RWPE2 (cell line): ENCODE measurements at places on chromosomes 6 and 20.

DNA sequence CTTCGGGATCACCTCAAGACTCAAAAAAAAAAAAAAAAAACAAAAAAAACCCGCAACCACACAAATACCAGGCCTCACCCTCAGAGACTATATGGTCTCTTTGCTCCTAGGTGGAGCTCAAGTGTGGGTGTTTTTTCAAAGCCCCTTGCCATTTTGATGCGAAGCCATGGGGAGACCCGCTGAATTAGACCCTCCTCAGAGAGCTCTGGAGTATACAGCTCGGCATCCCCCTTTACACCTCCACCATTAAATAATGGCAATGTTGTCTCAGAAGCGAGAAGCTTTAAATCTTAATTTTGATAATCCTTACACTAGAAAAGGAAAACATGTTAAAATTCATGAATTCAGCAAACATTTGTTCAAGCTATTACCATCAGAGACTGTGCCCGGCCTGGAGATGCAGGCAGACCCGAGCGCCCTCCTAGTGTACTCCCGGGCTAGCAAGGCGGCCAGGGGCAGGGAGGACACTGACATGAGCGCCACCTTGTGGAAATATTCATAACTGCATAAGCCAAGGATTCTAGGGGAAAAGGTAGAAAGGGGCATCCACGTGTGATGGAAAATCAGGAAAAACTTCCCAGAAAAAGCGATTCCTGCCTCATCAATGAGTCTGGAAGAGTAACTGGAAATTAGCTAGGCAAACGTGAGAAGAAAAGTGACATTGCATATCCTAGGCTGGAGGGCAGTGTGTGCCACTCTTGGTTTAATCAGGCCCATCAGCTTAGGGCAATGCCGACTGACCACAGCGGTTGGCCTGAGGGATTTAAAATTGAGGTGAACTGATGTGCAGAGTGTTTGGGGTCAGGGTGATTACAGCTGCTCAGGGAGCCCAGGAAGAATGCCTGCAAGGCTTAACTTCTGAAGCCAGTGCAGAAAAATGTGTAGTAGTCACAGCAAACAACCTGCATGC, 72.5 kb downstream of the B3GAT2 start:
- no peak for DNase-seq
- no peak overlapping the region for H3K4me3 ChIP-seq
- H3K27ac ChIP-seq, result no peak overlapping the region
- H3K4me1 ChIP-seq, result no peaks in the 10 kb centered on the region

DNA sequence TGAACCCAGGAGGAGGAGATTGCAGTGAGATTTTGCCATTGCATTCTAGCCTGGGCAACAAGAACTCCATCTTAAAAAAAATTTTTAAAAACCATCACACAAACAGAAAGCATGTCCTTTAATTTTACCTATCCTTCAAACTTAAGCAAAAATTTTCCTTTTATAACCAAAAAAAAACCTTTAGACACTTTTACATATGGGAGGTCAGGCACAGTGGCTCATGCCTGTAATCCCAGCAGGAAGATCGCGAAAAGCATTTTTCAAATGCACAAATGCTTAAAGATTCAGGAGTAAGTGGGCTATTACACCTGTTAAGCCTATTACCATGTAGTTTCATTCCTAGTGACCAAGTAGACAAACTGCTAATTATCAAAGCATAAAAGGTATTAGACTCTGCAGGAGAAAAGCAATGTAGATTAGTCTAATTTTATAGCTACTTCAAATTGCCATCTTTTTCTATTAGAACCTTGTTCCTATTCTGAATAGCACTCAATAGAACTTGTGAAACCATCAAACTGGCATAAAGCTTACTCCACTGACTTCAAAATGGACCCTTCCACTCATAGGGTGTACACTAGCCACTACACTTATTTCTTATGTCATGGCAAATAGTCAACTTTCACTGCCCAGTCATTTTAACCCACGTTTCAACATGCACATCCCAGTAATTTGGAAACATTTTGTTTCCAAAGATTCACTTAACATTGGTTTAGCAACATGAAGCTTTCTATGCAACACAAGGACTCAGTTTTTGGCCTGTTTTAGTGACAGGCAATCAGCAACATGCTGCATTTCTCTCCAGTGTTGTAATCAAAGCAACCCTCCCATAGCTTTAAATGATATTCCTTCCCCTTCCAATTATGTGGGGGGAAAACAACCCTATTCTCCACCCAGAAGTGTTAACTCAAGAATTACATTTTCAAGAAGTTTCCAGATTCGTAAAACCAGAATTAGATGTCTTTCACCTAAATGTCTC, 4.0 kb downstream of the EEF1A1 start:
- H3K4me1 ChIP-seq, result no peaks in the 10 kb centered on the region
- DNase-seq, result no peak
- H3K27ac ChIP-seq, result peak overlapping the region; percentile 97
- peaks cover 61% of the 10 kb centered on the region for H3K36me3 ChIP-seq
- H3K4me3 ChIP-seq, result no peak overlapping the region

DNA sequence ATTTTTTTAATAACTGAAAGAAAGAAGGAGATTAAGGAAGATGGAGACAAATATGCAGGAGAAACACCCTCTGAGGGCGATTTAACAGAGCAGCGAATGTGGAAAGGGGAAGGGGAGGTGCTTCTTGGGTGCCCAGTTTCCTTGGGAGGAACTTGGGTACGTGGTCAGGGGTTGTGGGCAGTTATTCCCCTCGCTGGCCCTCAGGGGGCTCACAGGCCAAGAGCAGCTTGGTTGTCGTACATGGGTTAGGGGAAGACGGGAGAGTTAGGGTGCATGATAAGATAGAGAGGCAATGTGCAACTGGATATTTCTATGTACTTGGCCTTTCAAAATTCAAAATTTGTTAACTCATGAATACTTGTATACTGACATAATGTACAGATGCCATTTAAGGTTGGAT, 7.0 kb upstream of the TUBB2A start:
- no peaks in the 10 kb centered on the region for H3K27me3 ChIP-seq
- H3K36me3 ChIP-seq, result no peaks in the 10 kb centered on the region
- H3K27ac ChIP-seq, result no peak overlapping the region
- no peak overlapping the region for H3K4me3 ChIP-seq
- no peak for DNase-seq

DNA sequence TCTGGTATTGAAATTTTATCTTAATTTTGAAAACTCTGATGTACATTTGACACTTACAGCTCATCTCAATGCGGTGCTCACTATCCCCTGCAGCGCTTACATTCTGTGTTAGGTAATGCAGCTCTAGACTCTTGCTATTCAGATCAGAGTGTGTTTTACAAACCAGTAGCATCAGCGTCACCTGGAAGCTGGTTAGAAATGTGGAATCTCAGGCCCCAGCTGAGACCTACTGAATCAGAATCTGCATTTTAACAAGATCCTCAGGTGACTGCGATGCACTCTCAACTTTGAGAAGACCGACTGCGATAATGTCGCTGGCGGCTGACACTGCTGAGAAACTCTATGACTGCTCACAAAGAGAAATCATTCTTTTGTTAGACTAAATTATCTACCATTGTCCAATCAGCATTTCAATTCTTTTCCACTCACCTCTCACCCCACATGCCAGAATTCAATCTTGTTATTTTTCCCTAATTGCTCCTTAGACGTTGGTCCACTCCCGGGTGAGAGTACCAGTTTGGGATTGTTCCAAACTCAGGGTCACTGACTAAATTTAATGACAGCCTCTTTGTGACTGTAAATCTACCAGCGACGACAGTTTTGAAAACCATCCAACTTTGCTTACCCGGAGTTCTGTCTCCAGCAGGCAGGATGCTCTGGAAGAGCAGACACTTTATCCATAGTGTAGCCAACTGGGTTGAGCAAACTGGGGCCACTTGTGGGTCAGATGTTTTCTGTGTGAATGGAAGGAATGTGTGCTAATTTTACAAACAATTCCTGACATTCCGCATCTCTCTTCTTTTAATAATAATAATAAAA, 140.1 kb upstream of the BTBD3 start:
- no peak for DNase-seq
- peak overlapping the region; percentile 14 for H3K27ac ChIP-seq
- no peak overlapping the region for H3K4me3 ChIP-seq
- no peaks in the 10 kb centered on the region for H3K27me3 ChIP-seq

DNA sequence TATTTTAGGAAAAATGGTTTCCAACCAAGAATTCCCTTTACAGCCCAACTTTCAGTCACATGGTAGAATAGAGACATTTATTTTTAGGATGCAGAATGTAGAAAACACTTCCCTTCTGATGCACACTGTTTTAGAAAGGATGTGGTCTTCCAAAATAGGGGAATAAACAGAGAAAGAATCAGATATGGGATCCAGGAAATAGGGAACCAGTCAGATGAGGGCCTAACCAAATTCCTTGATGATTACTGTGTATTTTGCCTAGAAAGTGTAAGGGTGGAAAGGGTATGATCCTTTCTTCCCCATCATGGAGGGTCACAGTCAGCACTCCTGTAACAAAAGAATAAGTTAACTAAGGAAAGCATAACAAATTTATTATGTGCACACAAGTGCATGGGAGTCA, 27.4 kb downstream of the SLX4IP start:
- no peak overlapping the region for H3K4me3 ChIP-seq
- peaks cover 3% of the 10 kb centered on the region for H3K4me1 ChIP-seq
- H3K36me3 ChIP-seq, result no peaks in the 10 kb centered on the region
- H3K27ac ChIP-seq, result no peak overlapping the region

DNA sequence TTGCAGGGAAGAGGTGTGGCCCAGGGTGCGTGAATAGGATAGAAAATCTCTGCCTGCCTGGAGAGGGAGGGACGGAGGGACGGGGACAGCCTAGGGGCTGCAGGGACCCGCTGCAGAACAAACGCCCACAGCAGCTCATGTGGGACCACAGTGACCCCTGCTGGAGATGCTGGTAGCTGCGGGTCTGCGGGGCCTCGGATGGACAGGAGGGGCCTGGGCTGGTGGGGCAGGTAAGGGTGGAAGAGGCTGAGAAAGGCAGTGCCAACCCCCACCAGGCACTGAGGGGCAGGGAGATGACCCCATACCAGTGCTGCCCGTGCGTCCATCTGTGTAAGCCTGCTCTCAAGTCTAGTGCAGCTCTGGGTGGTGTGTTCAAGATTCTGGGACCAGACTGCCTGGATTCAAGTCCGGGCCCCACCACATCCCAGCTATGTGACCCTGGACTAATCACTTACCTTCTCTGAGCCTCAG, 39.4 kb downstream of the KIAA1755 start:
- H3K27me3 ChIP-seq, result no peaks in the 10 kb centered on the region
- no peaks in the 10 kb centered on the region for H3K36me3 ChIP-seq
- peaks cover 21% of the 10 kb centered on the region for H3K4me1 ChIP-seq

GRCh38 chr6:13013681-13014503, 297.3 kb downstream of the PHACTR1 start:
- H3K27me3 ChIP-seq, result peaks cover 62% of the 10 kb centered on the region
- no peak overlapping the region for H3K27ac ChIP-seq
- no peaks in the 10 kb centered on the region for H3K36me3 ChIP-seq
- H3K4me3 ChIP-seq, result no peak overlapping the region

- DNase-seq, result peak; percentile 90
- peak overlapping the region; percentile 80 for H3K27ac ChIP-seq
- H3K4me1 ChIP-seq, result peaks cover 16% of the 10 kb centered on the region
- H3K36me3 ChIP-seq, result peaks cover 64% of the 10 kb centered on the region
- no peak overlapping the region for H3K4me3 ChIP-seq
Measured at GRCh38 chr20:36836591-36837269, 39.2 kb upstream of the TLDC2 start.

GRCh38 chr6:106156863-106157262, 70.7 kb downstream of the PRDM1 start:
- H3K27me3 ChIP-seq, result no peaks in the 10 kb centered on the region
- DNase-seq, result no peak
- H3K4me3 ChIP-seq, result no peak overlapping the region

GRCh38 chr6:87699576-87699975, 2.5 kb downstream of the AKIRIN2 start:
- H3K27me3 ChIP-seq, result no peaks in the 10 kb centered on the region
- peaks cover 38% of the 10 kb centered on the region for H3K36me3 ChIP-seq

DNA sequence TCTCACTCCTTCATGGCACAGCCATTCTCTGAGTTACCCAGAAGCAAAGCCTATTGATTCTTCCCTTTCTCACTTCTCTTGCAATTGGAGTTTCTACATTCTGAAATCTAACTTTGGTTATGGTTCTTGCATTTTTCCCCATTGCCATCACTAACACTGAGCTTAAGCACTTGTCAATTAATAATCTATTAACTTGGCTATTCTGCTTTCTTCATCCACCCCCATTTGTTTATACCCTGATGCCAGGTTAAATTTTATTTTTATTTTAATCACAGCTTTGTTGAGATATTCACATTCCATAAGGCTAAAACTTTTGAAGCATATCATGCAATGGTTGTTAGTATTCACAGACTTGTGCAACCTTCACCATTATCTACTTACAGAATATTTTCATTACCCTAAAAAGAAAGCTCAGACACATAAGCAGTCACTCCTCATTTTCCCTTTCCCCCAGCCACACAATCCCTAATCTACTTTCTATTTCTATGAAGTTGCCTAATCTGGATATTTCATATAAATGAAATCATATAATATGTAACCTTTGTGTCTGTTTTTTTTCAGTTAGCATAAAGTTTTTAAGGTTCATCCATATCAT, 222.3 kb downstream of the UBE3D start:
- H3K27ac ChIP-seq, result no peak overlapping the region
- H3K4me1 ChIP-seq, result no peaks in the 10 kb centered on the region
- no peaks in the 10 kb centered on the region for H3K27me3 ChIP-seq
- H3K36me3 ChIP-seq, result no peaks in the 10 kb centered on the region
- no peak overlapping the region for H3K4me3 ChIP-seq

GRCh38 chr6:119110601-119111548, 32.4 kb upstream of the FAM184A start:
- no peaks in the 10 kb centered on the region for H3K4me1 ChIP-seq
- no peaks in the 10 kb centered on the region for H3K36me3 ChIP-seq
- H3K27me3 ChIP-seq, result no peaks in the 10 kb centered on the region

- peaks cover under 1% of the 10 kb centered on the region for H3K4me1 ChIP-seq
- no peaks in the 10 kb centered on the region for H3K27me3 ChIP-seq
- H3K36me3 ChIP-seq, result no peaks in the 10 kb centered on the region
- H3K4me3 ChIP-seq, result no peak overlapping the region
- no peak for DNase-seq
Measured at GRCh38 chr20:57959018-57959417, 249.2 kb upstream of the PMEPA1 start.

- H3K27me3 ChIP-seq, result no peaks in the 10 kb centered on the region
- no peaks in the 10 kb centered on the region for H3K36me3 ChIP-seq
- no peak overlapping the region for H3K27ac ChIP-seq
- no peak overlapping the region for H3K4me3 ChIP-seq
- no peaks in the 10 kb centered on the region for H3K4me1 ChIP-seq
Measured at GRCh38 chr6:92545861-92546260, 873.5 kb downstream of the EPHA7 start.

- H3K4me1 ChIP-seq, result peaks cover 30% of the 10 kb centered on the region
- no peaks in the 10 kb centered on the region for H3K27me3 ChIP-seq
- no peak overlapping the region for H3K4me3 ChIP-seq
- no peaks in the 10 kb centered on the region for H3K36me3 ChIP-seq
Measured at GRCh38 chr6:122800906-122801305, 11.8 kb downstream of the SMPDL3A start.

DNA sequence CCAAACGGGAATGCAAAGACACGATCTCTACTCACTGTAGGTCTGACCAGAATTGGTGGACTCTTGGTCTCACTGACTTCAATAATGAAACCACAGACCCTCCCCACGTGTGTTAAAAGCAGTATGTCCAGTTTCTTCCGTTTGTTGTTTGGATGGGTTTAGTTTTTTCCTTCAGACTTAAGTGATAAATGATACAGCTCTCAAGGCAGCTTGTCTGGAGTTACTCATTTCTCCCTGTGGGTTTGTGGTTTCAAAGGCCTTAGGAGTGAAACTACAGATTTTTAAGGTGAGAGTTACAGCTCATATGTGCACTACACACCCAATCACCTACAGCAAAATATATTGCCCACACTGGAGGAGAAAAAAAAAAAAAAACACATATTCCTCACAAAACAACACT, 86.7 kb upstream of the STMND1 start:
- H3K4me3 ChIP-seq, result no peak overlapping the region
- no peaks in the 10 kb centered on the region for H3K36me3 ChIP-seq
- H3K27me3 ChIP-seq, result no peaks in the 10 kb centered on the region
